Common myeloid progenitor, CD34-positive (primary cell): ENCODE measurements at places on chromosomes 6 and 20.

DNA sequence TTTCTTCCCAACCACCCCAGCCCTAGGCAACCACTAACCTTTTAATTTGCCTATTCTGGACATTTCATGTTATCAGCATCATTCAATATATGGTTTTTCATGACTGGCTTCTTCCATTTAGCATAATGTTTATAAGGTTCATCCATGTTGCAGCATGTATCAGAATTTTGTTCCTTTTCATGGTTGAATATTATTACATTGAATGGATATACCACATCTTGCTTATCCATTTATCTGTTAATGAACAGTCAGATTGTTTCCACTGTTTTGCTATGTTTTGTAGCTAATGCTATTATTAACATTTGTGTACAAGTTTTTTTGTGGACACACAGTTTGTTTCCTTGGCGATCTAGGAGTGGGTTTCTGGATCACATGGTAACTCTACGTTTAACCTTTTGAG is 3.0 kb upstream of the DNAAF9 start:
- no peak for DNase-seq

DNA sequence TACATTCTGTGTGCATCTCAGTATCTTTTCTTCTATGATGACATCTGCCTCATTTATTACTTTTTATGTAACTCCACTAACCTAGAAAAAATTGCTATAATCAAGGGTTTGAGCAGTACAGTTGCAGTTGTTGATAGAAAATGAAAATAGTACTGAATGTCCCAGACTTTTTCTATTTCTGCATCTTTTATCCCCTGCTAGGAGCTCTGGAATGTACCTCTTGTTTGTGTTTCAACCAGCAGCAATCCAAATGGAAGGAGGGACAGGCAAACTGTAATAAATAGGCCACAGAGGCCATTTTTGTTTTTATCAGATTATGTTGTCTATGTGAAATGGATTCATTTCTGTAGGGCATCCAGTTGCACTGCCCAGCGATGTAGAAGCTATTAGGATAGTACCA is 536.9 kb downstream of the KIF16B start:
- no peak for DNase-seq

GRCh38 chr6:64502801-64503200 is 867.2 kb downstream of the PHF3 start:
- DNase-seq = peak; percentile 56

- DNase-seq = peak; percentile 22
Observed at GRCh38 chr6:25921525-25922203, 8.8 kb downstream of the SLC17A2 start.

DNA sequence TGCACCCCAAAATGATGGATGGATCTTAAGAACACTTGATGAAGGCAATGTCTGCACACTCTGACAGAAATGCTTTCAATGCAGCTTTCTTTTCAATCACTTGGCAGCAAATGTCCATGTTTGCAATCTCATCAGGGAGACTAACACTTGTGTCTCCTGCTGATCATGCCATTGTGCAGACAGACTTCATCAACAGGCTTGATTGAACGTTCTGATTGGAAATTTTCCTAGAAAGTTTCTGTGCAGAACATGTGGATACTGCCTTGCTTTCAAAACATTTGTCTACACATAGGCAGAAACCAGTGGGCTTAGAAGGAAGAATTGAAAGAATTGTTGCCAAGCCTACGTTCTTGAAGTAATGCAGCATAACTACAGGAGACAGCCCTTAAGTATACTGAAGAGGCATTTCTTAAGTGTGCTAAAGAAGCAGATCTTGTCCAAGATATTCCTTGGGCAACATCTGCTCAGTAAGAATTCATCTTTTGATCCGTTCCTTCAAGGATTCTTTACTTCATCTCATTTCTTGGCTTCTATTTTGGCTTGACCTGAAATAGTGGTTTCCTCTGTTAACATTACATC is 120.4 kb upstream of the PLCB4 start:
- DNase-seq = no peak

DNA sequence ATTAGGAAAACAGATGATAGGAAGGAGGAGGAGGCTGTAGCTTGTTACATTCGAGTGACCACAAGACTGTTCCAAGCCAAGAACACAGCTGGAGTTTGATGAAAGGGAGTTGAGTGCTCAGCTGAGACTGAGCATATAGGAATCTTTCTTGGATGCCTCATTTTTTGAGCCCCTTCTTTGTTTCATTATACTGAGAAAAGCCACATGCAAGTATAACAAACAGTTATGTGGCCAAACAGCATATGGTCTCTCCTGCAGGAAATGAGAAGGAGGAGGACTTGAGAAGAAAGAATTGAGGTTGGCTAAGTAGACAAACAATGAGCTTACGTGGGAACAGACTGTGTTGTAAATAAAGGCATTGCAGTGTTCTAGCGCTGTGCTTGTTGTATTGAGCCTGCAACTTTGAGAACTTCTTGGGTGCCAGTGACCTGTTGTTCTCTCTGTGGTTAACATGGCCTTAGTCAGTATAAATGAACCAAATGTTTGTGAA is 78.3 kb downstream of the AKAP7 start:
- no peak for DNase-seq

- no peak for DNase-seq
Observed at GRCh38 chr6:163789199-163789810, 374.8 kb downstream of the QKI start.

- no peak for DNase-seq
Observed at GRCh38 chr6:110356778-110357177, 1.4 kb downstream of the METTL24 start.

- no peak for DNase-seq
Observed at GRCh38 chr6:107323133-107323785, 136.1 kb downstream of the PDSS2 start.

GRCh38 chr6:142960098-142960497 is 15.1 kb upstream of the HIVEP2 start:
- peak; percentile 27 for DNase-seq

- no peak for DNase-seq
Observed at GRCh38 chr20:10798811-10799210, 125.0 kb upstream of the JAG1 start.

DNA sequence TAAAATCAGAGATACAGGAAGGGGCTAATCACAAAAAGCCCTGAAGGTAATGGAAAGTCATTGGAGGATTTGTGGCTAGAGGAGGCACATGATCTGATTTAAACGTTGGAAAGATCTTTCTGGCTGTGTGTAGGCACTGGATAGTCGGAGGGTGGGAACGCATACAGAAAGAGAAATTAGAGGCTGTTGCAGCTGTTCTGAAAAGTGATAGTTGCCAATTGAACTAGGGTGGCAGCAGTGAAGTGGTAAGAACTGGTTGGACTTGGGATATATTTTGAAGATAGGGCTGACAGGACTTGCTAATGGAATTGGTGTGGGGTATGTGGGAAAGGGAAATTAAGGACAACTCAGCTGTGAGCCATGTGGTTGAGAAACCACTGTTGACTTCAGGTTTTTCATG is 223.6 kb downstream of the OGFRL1 start:
- no peak for DNase-seq

- DNase-seq = no peak
Observed at GRCh38 chr20:5526516-5526915, 209.8 kb upstream of the PROKR2 start.

- DNase-seq = no peak
Observed at GRCh38 chr20:57167971-57168701, 98.3 kb downstream of the BMP7 start.
